ENCODE measurements at places on chromosomes 7 and 10.

DNA sequence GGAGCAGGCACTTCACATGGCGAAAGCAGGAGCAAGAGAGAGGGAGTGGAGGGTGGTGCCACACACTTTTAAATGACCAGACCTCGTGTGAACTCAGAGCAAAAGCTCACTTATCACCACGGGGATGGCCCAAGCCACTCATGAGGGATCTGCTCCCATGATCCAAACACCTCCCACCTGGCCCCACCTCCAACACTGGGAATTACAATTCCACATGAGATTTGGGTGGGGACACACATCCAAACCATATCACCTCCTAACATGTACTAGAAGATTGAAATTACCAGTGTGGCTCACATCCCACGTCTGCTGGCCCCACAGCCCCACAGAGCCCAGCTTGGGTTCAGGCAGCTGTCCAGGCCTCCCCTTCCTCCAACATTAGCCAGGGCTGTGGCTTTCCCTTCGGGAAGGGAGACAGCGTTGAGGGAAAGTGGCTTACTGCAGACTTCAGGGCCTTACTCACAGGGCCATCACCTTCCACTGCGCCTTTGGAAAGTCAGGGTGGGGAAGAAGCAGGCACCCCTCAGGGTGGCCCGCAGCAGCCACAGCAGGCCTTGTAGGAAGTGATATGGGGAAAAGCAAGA, 7.7 kb downstream of the DEPP1 start:
- peaks cover 9% of the 10 kb centered on the region for H3K36me3 ChIP-seq
- no peak for DNase-seq
- no peak overlapping the region for H3K27ac ChIP-seq

DNA sequence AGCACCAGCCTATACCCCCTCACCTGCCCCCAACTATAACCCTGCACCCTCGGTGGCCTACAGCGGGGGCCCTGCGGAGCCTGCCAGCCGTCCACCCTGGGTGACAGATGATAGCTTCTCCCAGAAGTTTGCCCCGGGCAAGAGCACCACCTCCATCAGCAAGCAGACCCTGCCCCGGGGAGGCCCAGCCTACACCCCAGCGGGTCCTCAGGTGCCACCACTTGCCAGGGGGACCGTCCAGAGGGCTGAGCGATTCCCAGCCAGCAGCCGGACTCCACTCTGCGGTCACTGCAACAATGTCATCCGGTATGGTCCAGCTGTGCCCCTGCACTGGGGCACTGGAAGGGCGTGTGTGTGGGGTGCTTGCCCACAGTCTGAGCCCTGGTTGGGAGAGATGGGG, 40.0 kb upstream of the BMPR1A start:
- DNase-seq: no peak
- peaks cover 9% of the 10 kb centered on the region for H3K27me3 ChIP-seq
- H3K4me1 ChIP-seq: peaks cover 14% of the 10 kb centered on the region
- H3K27ac ChIP-seq: no peak overlapping the region
- H3K4me3 ChIP-seq: no peak overlapping the region

DNA sequence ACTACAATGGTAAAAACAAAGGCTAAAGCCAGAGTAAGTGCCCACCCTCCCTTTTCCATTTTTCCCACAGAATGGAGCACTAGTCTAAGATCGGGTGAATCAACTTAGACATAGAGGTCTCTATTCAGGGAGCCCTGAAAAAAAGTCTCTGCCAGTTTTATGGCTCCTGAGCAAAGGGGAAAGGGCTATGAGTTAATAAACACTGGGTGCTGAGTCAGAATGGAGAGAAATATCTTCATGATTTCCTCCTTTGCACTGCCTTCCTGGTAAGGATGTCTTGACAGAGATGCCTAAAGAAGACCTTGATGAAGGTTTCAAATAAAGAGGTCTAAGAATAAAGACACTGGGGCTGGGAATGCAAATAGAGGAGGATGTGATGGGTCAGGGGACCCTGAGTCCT, 607.4 kb upstream of the MBL2 start:
- no peak overlapping the region for H3K27ac ChIP-seq
- H3K4me1 ChIP-seq: peaks cover 6% of the 10 kb centered on the region
- no peak for DNase-seq
- no peak overlapping the region for H3K4me3 ChIP-seq
- no peaks in the 10 kb centered on the region for H3K27me3 ChIP-seq
- H3K36me3 ChIP-seq: no peaks in the 10 kb centered on the region

DNA sequence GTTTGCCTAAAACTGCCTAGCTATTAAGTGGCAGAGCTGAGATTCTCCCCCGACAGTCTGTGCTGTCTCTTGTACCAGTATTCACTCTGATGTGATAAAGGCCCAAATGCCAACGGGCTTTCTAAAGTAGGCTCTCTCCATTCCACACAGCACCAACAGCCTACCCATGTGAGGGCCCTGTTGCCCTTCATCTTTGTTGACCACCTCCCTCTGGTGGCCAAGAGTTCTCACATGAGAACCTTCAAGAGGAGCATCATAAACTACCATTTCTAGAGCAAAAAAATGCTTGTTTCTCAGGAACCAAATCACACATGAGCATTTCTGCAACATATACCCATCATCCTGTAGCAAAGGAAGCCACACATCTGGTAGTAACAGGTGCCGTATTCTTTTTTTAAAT, 185.8 kb downstream of the GRM8 start:
- H3K27me3 ChIP-seq: peaks cover 19% of the 10 kb centered on the region
- no peak for DNase-seq
- H3K36me3 ChIP-seq: no peaks in the 10 kb centered on the region
- H3K4me1 ChIP-seq: no peaks in the 10 kb centered on the region
- H3K4me3 ChIP-seq: no peak overlapping the region

- peaks cover 2% of the 10 kb centered on the region for H3K27me3 ChIP-seq
- H3K4me3 ChIP-seq: no peak overlapping the region
- peaks cover 3% of the 10 kb centered on the region for H3K4me1 ChIP-seq
- H3K36me3 ChIP-seq: no peaks in the 10 kb centered on the region
Measured at GRCh38 chr7:45863715-45864114, 9.2 kb downstream of the CCDC201 start.

DNA sequence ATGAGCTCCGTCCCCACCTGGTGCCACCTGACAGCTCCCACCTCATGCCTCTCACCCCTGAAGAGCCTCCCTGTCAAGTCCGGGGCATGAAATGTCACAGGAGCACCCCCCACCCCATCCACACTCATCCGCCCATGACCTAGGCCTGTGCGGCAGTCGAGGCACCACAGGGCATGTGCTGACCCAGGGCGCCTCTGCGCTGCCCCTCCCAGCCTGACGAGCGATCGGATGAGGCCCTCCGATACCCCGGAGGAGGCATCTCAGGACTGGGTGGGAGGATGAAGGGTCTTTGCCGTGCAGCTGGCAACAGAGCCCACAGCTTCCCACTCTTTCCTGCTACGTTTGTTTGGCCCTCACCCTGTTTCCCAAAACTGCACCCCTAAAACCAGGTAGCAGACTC, 184.4 kb upstream of the TCERG1L start:
- peaks cover 13% of the 10 kb centered on the region for H3K27me3 ChIP-seq
- no peak overlapping the region for H3K4me3 ChIP-seq
- no peaks in the 10 kb centered on the region for H3K4me1 ChIP-seq

DNA sequence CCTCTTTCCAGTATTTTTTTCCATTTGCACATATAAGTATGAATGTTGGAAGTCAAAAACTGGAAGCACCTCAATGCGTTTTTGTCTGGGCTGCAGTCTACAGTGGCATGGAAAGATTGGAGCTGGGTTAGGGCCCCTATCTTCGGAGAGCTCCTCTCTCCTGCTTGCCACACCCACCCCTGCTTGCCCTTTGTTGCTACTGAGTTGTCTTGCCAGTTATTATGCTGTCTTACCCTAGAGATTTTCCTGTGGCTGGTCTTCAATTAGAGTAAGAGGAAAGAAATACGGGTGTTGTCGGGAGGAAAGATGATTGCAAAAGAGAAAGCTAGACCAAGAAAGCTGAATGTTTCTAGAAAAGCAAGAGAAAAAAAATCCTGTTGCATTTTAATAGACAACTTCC, 228.9 kb upstream of the CELF2 start:
- H3K36me3 ChIP-seq: no peaks in the 10 kb centered on the region
- no peak overlapping the region for H3K4me3 ChIP-seq
- H3K27ac ChIP-seq: no peak overlapping the region
- no peaks in the 10 kb centered on the region for H3K27me3 ChIP-seq

DNA sequence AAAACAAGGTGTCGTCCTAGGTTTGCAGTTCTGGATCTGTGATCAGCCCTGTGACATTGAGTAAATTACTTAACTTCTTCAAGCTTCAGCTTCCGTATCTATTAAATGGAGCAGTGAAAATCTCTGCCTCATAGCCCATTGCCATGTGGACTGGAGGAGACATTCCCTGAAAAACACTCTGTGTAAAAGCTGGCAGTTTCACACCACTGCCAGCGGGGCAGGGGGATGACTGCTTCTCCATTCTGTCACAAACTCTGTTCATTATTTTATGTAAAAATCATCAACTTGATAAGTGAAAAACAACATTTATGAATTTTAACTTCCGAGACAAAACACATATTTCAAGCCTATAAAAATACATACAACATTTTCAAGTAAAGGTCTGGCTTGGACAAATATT, 234.7 kb downstream of the BMPER start:
- no peaks in the 10 kb centered on the region for H3K36me3 ChIP-seq
- DNase-seq: no peak
- no peak overlapping the region for H3K27ac ChIP-seq
- H3K4me1 ChIP-seq: peaks cover under 1% of the 10 kb centered on the region

GRCh38 chr10:115355162-115355760, 262.1 kb downstream of the ATRNL1 start:
- no peak overlapping the region for H3K27ac ChIP-seq
- DNase-seq: no peak
- peaks cover 2% of the 10 kb centered on the region for H3K27me3 ChIP-seq
- H3K4me3 ChIP-seq: no peak overlapping the region
- H3K36me3 ChIP-seq: no peaks in the 10 kb centered on the region

GRCh38 chr7:18948521-18948920, 168.9 kb downstream of the TWIST1 start:
- DNase-seq: no peak
- H3K27ac ChIP-seq: no peak overlapping the region
- H3K27me3 ChIP-seq: no peaks in the 10 kb centered on the region

All from mesothelial cell of epicardium (in vitro differentiated cells).